ENCODE measurements at places on chromosomes 3 and 15. TPM values are rescaled to one million over a fixed set of nuclear protein-coding genes. Genes with fewer than 3 reads are reported as not detected.

DNA sequence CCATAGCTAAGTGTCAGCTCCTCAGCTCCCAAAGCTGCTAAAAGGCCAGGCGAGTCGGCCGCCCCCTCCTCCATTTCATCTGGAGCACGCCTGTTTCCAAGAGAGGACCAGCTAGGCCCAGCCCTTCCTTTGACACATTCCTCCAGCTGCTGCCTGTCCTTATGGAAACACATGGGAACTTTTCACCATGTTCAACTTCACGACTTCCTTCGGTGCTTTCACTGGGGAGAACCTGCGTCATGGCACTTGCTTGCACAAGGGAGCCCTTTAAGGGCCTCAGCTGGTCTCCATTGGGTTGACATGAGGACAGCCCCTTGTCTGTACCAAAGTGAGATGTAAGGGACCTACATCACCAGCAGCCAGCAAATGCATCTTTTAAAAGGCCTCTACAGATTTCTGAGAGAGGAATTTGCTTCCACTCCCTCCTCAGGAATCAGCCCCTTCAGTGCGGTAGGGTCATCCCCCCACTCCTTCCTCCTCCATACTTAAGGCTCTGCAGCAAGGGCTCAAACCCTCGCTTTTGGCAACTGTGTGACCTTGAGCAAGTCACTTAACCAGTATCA, 2.1 kb downstream of the MAGI1 start:
- DNase-seq = no peak

- no peak for DNase-seq
Measured at GRCh38 chr3:176650478-176650877, 546.8 kb downstream of the TBL1XR1 start.

- DNase-seq = peak; percentile 17
Measured at GRCh38 chr3:45225465-45226205, 452 bp downstream of the TMEM158 start.

DNA sequence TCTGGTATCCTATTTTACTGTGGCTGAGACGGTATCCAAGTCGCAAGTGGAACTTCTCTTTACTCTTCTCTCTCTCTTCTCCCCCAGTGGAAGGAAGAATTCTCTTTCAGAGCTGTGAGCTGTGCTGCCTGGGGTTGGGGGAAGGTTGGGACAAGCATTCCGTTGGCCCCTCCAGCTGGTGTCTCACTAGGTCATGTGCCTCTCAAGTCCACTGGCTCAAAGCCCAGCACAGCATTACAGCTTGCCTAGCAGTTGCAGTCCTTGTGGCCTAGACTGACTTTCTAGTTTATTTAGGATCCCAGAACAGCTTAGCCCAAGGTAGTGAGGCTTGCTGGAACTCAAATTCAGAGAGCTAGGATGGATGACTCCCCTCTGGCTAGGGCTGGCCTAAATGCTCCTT, 76.1 kb upstream of the SPATA16 start:
- DNase-seq = no peak

GRCh38 chr15:41018534-41018933, 65.3 kb downstream of the CHAC1 start:
- DNase-seq = peak; percentile 39

DNA sequence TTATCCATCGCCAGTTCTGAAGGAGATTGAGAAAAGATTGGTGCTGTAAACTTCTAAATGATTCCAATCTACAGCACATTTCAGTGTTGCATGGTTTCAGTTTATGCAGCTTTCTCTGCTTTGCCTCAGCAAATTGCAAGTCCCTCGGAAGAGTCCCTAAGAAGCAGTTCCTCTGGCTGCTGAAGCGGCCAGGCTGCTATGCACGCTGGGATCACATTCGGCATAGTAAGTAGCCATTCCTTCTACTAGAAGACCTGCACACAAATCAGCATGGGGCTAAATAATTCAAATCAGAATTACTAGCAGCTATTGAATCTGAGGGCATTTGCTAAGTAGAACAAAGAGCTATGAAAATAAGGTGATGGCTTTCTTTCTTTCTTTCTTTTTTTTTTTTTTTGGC, 769.5 kb downstream of the AGBL1 start:
- no peak for DNase-seq

GRCh38 chr3:155179437-155179827, 99.3 kb downstream of the MME start:
- peak; percentile 22 for DNase-seq

GRCh38 chr3:119637679-119638477, 22.5 kb downstream of the POPDC2 start:
- no peak for DNase-seq

DNA sequence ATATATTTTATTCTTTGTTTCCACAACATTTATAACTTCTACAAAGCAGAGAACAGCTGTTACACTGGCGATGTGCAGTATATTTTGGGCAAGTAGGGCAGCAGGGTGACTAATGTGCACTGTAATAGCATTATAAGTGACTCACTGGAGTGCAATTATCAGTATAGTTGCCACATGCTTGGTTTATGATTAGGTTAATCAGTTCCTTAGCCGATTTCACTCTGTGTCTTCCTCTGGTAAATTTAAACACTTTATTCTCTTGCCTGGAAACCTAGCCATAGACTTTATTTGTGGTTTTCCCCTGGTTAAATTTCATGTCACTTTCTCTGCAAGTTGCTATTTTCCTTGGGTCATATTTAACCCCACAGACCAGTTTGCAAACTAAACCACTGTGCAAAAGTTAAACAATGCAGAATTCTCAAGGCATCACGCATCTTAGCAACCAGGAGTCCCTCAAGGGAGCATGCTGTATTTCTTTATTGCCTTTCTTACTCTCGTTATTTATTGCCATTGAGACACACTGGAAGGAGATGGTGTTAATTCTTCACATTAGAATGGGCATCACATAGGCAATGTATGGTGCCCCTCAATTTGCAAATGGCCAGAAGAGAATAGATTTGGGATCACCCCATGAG, 690.2 kb upstream of the DPPA4 start:
- no peak for DNase-seq

- no peak for DNase-seq
Measured at GRCh38 chr3:122797291-122797690, 2.4 kb downstream of the SLC49A4 start.

DNA sequence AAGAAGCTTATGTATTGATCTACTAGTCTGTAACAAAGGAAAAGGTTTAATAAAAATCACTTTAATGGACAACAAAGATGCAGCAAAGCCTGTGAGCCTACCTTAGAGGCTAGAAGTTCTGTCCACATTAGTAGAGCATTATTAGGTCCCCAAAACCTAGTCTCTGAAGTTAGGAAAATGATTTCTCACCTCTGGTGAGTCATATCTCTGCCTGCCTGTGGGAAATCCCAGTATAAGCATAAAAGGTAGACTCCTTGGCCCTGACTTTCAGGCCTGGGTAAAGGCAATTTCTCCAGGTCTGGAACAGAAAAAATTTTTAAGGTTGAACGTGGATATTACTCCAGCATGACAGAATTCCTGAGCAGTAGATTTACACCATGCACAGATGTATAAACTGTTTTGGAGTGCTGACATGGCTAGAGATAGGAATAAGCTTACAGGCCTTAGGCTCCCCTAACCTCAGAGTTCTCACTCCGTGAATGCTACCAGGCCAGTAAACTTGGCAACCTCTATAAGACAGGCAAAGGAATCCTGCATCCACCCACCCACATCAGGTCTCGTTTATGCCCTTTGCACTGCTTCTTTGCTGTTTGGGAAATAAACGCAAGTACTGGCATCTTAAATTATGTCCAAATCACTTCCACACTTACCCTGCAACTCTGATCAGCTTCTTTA, 104.1 kb downstream of the SERPINI1 start:
- no peak for DNase-seq

GRCh38 chr3:158731938-158732855, at the start of gene RARRES1:
Gene RARRES1, minus strand, starts transcription at chr3:158732457. Its CDS starts 42 bp downstream, at chr3:158732415.
- DNase-seq = peak; percentile 53

GRCh38 chr3:185912512-185912911, 25.3 kb downstream of the TRA2B start:
- no peak for DNase-seq

DNA sequence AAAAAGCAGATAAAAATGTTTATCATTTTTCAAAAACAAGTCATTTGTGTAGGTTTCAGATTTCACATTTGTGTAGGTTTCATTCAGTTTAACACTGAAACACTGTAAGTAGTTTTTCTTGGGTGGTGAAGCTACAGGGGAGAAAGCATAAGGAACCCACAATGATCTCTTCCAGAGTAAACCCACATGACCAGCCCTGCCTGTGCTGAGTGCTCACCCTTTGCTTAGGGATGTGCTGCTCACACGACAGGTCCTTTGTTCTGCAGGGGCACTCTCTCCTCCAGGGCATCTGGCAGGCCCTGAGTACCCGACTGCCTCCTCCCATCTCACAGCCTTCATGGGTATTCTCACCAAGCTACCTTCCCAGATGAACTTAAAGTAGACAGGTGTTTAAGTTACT, 28.9 kb downstream of the ZXDC start:
- no peak for DNase-seq

DNA sequence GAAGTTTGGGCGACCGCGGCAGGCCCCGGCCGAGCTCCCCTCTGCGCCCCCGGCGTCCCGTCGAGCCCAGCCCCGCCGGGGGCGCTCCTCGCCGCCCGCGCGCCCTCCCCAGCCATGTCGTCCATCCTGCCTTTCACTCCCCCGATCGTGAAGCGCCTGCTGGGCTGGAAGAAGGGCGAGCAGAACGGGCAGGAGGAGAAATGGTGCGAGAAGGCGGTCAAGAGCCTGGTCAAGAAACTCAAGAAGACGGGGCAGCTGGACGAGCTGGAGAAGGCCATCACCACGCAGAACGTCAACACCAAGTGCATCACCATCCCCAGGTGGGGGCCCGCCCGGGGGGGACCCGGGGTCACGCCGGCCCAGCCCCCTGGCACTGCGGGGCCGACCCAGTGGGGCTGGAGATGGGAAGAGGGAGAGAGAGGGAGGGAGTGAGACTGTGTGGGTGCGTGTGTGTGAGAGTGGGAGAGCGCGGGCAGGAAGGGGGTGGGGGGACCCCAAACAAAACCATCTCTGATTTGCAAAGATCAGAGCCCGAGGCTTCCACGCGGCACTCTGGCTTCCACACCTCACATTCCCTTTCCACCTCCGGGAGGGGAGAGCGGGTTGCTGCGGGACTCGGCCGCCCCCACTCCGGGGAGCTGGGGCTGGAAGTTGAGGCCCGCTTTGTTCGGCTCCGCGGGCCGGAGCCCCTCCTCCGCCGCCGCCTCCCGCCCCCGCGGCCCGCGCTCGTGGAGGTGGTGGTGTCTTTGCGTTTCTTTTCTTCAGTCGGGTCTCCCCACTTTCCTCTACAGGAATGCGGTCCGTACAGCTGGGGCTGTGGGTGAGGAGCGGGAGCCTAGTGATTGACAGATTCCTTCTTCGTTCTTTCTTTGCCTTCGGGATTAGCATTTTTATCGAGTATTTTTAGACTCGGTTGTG, 898 bp downstream of the SMAD3 start:
- no peak for DNase-seq

DNA sequence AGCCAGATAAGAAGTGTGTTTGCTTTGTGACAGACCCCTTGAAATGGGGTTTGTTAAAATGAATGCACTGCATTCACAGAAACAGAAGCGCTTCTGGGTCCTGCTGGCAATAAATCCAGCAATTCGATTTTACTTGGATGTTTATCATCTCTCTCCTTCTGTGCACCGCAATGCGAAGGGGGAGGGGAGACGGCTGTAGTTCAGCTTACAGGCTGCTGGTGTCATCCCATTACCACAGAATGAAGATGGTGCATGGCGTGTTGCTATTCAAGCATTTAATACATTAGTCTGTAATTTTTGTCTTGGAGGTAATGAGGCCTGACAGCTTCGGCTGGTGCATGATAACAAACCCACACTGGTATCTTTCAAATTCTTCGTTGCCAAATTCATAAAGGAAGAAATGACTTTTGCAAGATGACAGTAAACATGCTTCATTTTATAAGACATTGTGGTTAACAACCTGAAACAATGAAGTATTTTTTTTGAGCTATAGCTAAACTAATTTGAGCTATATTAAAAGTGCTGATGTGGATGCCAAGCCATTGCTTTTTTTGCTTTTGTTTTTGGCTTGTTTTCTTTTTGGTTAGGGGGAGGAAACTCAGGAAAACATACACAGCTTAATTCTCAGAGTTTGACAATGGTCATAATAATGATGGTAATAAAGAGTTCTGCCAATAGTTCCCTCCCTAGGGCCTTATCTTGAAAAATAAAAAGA, 418.3 kb downstream of the OTOL1 start:
- DNase-seq = peak; percentile 26

DNA sequence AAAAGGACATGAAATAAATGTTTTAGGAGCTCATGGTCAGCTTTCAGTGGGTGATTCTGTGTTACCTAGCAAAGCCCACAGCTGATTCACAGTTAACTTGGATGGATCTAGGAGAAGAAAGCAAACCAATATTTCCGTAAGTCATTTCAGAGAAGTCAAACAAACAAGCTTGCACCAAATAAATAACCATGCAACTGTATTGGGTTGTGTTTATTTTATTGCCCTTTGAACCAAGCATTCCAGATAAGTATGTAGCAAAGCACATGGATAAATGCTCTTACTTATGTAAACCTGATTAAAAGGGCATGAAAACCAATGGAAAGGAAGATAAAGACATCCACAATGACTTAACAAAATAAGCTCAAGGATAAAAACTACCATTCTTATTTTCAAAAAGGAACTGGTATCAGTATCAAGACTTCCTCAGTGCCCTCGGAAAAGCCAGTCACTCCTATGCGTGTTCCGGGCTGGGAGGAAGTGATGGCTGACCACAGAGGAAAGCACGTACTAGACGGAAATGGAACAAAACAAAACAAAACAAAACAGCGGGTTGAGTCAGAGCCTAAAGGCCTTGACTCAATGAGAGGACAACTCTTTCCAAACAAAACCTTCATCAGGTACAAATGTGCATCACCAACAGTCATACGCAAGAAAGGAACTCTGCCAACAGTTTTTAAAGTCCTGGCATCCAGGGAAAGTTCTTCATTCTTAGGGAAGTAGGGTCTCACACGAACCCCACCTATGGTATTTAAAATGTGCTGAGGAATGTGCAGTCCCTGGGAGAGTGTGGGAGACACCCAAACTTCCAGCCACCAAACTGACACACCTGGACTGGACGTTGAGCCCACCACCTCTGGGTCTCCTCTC, 103.3 kb downstream of the SNRK start:
- peak; percentile 66 for DNase-seq

DNA sequence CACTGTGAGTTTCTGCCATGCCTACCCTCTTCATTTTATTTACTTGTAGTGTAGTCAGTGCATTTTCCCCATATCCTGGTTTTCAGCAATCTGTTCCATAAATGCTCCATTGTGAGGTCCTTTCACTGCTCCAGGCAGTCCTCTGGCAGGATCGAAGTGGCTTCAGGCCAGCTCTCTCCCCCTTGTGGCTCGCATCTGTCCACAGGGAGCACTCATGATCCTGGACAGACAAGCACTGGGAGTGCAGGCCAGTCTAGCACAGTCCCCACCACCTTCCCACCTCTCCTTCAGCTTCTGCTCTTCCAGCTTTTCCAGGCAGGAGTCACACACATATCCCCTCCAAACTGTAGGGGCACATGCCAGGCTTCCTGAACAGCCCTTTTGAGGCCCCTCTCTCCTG, 173.6 kb downstream of the PPM1L start:
- DNase-seq = no peak

The SOX2 gene
- total RNA-seq = 0.55 TPM

The GRK7 gene
- total RNA-seq = not detected

The SLC28A1 gene
- 2.6 TPM for total RNA-seq

The SKOR1 gene
- total RNA-seq = 0.43 TPM

The GPR62 gene
- total RNA-seq = 0.55 TPM

The HMCES gene
- total RNA-seq = 44.3 TPM

The ADGRG7 gene
- 2.0 TPM for total RNA-seq

The RAB6B gene
- total RNA-seq = 8.4 TPM

The CYP8B1 gene
- total RNA-seq = 2.8 TPM
